Motor neuron (in vitro differentiated cells): ENCODE measurements at places on chromosomes 7 and 10. TPM values are rescaled to one million over a fixed set of nuclear protein-coding genes. Genes with fewer than 3 reads are reported as not detected.

- no peak for ATAC-seq
These were observed 79.8 kb downstream of the ABI1 start for GRCh38 chr10:26780793-26781601.

GRCh38 chr7:64666663-64667050, 724 bp downstream of the ZNF107 start:
- no peak for ATAC-seq

DNA sequence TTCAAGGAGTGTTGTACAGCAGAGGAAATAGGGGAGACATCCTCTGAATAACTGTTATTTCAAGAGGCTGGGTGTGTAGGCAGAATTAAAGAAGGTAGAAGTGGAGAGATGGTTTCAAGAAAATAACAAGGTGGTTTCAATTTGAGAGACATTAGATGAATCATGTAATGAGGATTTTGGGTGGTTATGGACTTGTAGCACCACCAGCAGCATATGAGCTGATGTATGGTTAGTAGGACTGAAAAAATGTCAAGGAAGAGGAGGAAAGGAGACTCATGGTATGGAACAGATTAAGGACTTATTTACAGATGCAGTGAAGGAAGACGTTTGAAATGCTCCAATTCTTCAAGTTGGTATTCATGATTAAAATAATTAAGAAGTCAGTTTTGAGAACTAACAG, 166.2 kb downstream of the EXOC4 start:
- no peak for ATAC-seq

GRCh38 chr7:46738796-46739195, 817.7 kb upstream of the IGFBP3 start:
- no peak for ATAC-seq

The GUSB gene
- total RNA-seq: 18.0 and 18.1 TPM in 2 replicates

- ATAC-seq: peak; percentile 90
These were observed 99.9 kb upstream of the AKR1E2 start for GRCh38 chr10:4725917-4726606.

The C10orf67 gene
- total RNA-seq: 0.18 and 0.26 TPM in 2 replicates

- no peak for ATAC-seq
These were observed 77.4 kb downstream of the SEMA3C start for GRCh38 chr7:80841423-80841955.
